CD4-positive, alpha-beta T cell treated with Interleukin-17A for 1 hour (primary cell): ENCODE measurements at places on chromosomes 4 and X.
A peak's percentile ranks its signal among the peaks of the same experiment; 100 is the strongest.

GRCh38 chr4:23039818-23040217, 347.1 kb downstream of the GBA3 start:
- DNase-seq: no peak

GRCh38 chrX:132409780-132410556, 78.9 kb downstream of the MBNL3 start:
- no peak for DNase-seq

- DNase-seq: no peak
These were observed 38.8 kb upstream of the AFAP1 start for GRCh38 chr4:7978489-7978888.

DNA sequence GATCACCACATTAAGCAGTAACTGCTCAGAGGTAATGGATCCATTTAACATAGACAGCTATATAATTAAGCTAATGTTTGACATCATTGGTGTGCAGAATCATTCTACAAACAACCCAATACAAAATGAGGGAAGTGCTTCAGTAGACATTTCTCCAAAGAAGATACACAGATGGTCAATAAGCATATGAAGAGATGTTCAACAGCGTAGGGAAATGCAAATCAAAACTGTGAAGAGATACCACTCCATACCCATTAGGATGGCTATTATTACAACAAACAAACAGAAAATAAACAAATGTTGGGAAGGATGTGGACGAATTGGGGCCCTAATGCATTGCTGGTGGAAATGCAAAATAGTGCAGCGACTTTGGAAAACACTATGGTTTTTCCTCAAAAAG, 294.6 kb downstream of the ANK2 start:
- DNase-seq: no peak

DNA sequence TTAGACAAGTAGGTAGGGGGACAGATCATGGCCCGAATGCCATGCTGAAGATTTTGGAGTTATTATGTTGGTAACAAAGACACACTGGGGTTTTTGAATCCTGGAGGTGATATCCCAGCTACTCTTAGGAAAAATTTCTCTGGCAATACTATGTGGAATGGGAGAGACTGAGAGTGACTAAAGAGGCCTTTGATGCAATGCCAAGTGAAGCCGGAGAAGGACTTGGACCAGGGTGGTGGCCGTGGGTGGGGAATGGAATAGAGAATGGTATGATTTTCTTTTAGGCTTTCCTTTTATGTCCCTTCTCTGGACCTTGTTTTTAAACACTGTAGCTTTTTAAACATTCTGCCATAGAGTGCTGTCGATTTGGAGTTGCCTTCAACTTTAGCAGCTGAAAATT, 141.6 kb downstream of the DCLK2 start:
- no peak for DNase-seq

DNA sequence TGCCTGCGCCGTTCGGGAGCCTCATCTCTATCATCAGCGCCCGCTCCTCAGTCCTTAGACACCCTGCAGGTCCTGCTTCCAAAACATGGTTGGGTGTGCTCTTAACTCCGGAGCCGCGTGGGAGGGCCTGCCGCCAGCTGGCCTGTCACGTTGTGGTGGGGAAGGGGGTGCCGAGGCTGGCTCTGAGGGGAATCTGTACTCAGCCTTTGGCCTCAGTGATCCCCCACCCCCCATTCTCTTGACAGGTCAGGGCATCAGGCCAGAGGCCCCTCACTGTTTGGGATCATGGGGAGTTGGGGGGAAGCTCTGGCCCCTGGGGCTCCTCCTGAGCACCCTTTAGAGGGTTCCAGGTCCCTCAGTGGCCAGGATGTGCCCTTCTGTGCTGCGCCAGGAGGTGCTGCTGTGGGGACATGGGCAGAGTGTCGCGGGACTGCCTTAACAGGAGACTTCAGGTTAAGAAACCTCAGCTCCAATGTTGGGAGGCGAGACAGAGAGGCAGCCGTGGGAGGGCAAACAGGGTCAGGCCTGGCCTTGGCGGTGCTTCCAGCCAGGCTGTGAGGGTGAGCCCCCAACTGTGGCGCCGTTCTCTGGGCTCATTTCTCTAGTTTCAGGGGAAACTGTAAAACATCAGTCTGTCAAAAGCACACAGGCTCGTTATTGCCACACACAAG, 33.5 kb downstream of the TRMT44 start:
- DNase-seq: no peak

DNA sequence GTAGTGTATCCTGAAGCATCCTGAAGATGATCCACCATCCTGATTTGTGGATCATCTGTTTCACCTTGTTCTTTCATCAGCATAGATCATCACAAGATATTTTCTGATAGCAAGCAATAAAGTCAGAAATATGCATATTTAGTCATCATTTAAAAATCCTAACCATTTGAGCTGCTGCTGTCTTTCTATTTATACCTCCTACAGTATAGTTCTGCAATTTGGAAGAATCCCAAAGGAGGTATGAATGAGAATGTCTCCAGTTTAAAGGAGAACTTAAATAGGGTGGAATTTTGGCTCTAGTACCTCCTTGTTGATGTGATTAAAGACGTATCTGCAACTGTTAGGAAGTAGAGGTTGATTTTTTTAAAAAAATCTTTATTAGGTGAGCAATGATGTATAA, 7.6 kb downstream of the SLC25A14 start:
- DNase-seq: no peak

GRCh38 chrX:3990569-3990968, 277.1 kb upstream of the PRKX start:
- no peak for DNase-seq

DNA sequence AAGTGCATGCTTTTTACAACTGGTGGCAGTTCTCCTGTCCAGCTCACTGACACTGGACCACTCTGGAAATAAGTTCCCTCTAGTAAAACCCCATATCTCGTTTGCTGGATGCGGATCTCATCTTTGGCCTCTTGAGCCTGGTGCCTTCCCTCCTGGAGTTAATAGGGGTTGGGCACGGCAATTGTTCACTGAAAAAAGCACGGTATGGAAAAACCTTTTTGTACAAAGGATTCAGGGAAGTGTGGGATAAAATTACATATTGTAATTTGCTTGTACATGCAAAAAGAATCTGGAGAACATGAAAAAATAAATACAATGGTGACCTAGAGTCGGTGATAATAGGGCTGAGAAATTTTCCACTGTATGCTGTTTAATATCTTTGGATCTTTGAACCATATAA, 30.6 kb downstream of the TBC1D9 start:
- DNase-seq: no peak

DNA sequence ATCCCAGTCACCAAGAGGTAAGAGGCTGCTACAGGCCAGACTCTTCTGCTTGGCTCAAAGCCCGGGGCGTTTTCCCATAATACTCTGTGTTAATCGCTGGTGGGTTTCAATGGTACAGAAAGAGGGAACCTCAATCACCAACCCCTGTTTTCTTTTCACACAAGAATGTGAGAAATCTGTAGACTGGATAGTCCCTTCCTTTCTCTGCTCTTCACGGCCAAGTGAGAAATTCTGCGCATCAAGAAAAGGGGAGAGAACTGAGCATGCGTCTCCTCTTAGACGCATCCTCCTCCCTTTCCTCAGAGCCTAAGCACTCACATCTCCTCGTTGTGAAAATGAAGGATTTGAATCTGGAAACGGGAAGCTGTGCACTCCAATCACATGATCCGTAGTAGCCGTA, 64.7 kb downstream of the CLNK start:
- no peak for DNase-seq

- no peak for DNase-seq
These were observed 61.5 kb upstream of the EXOC1L start for GRCh38 chr4:55758066-55758465.

DNA sequence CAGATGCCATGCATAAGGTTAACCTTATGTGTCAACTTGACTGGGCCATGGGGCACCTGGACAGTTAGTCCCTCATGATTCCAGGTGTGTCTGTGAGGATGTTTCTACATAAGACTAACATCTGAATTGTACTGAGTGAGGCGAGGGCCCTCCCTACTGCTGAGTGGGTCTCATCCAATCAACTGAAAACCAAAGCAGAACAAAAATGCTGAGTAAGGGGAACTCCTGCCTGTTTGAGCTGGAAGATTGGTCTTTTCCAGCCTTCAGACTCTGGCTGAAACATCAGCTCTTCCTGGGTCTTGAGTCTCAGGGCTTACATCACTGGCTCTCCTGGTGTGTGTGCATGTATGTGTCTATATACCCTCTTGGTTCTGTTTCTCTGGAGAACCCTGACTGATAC, 13.8 kb downstream of the NELFA start:
- DNase-seq: no peak

DNA sequence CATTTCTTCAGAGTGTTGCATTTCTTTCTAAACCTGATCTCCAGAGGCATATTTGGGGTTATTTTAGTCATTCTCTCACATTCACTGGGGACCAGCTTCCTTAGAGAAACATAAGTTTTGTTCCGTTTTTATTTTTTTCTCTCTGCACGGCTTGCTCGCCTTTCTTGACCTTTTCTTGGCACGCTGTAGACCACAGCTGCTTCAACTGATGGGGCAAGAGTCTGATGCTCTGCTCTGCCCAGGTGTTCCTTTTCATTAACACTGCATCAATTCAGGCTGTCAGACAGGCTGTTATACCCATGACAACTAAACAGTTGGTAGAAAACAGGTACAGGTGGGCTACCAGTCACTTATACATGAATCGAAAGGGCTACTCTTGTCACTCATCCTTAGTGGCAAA, 682.2 kb upstream of the DIAPH2 start:
- no peak for DNase-seq

DNA sequence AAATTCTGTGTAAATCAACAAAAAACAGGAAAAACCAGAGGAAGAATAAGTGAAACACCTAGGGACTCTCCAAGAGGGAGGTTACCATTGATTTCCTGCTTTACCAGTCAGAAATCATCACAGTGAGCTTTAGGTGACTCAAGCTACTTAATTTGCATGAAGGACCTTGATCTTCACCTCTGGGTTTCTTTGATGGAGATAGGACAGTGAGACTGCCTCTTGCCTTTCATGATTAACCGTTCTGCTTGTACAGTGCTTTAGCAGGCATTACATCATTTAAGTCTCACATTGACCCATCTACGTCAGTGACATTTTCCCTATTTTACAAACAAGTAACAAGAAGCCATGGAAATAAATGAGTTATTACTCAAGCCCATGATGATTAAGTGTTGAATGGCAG, 3.4 kb upstream of the GK start:
- peak; percentile 45 for DNase-seq

DNA sequence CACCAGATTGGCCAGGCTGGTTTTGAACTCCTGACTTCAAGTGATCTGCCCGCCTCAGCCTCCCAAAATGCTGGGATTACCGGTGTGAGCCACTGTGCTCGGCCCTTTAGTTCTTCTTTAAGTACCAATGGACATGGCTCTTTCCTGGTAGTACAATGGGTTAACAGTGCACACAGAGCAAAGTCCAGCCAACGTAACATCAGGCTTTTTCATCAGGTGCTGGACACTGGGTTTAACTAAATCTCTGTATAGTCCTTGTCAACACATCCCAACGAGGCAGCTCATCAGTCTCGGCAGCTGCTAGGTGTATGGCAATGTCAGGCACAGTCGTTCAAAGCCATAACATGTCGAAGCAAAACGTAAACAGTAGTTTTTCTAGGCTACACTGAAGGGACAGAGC, 93.8 kb downstream of the HDAC8 start:
- DNase-seq: no peak

GRCh38 chr4:100649417-100649816, 131.6 kb upstream of the EMCN start:
- DNase-seq: no peak

DNA sequence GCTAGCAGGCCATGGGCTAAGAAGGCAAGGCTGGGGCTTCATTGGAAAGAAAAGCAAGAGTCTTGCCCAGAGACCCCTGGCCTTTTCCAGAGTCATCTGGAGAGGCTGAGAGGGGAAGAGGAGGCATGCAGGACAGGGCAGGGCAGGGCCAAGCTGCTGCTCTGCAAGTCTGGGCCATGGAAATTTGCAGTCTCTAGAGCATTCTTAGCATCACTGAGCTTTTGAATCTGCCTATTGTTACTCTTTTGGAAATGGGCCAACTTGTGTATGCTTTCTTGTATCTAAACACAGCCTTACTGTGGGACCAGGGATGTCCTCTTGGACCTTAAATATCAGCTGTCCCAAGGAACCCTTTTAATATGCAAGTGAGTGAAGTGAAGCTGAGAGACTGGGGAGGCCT, 560.5 kb downstream of the MID1IP1 start:
- DNase-seq: no peak

DNA sequence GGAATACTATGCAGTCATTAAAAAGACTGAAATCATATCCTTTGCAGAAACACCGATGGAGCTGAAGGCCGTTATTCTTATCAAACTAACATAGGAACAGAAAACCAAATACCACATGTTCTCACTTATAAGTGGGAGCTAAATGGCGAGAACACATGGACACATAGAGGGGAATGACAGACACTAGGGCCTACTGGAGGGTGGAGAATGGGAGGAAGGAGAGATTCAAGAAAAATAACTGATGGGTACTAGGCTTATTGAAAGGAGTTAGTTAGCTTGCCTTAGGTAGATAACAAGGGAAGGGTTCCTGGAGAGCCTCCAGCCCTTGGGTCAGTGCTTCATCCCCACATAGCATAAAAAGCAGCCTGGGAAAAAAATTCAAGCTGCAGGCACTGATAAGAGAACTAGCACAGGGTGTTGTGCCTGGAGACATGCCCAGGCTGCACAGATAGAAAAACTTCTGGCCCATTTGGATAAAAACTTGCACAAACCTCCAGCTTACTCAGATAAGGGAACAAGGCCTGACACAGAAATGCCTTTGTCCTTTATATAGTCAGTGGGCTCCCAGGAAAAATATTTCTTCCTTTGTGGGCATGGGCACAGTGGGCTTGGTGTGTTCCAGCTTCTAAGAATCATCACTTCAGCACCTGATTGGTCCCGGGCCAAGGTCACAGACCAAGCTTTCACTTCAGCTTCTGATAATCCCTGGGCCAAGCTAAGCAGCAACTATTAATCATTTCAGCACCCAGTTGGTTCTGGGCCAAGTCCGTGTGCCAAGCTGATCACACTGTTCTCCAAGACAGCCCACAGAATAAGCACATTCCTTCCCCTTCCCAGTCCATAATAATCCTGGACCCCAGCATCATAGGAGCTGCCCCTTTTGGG, 23.1 kb upstream of the PWWP3B start:
- no peak for DNase-seq

- DNase-seq: no peak
These were observed 47.4 kb downstream of the FGF2 start for GRCh38 chr4:122873821-122874593.

GRCh38 chr4:3865986-3866812, 100.0 kb downstream of the ADRA2C start:
- DNase-seq: no peak

DNA sequence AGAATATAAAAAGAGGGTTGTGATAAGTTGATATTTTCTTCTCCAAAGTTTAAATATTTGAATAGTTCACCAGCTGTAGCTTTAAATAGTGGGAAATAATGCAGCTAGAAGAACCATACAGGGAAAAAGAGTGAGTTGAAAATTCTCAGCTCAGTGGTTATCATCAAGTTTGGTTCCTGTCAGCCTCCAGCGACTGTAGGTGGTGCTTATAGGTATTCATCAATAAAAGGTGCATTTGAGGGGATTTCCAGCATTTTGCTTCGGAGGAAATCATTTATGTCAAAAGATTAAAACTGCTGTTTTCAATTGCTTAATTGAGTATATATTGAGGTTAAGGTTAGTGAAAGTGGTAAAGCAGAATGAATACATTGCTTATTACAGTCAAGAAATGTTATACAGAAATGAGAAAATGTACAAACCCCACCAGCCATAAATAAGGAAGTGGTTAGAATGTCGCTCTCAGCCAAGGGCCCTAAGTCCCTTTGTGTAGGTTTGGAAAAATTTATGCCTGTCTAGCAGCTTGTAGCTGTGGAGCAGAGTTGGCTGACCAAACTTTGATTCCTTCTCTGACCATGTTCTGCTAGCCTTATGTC, 532.9 kb upstream of the FTHL17 start:
- no peak for DNase-seq
